ENCODE measurements at places on chromosomes 11 and 22.
A peak's percentile ranks its signal among the peaks of the same experiment; 100 is the strongest.

GRCh38 chr11:111878385-111878848 lies 548 bp downstream of the FDXACB1 start:
- peak; percentile 40 for DNase-seq

DNA sequence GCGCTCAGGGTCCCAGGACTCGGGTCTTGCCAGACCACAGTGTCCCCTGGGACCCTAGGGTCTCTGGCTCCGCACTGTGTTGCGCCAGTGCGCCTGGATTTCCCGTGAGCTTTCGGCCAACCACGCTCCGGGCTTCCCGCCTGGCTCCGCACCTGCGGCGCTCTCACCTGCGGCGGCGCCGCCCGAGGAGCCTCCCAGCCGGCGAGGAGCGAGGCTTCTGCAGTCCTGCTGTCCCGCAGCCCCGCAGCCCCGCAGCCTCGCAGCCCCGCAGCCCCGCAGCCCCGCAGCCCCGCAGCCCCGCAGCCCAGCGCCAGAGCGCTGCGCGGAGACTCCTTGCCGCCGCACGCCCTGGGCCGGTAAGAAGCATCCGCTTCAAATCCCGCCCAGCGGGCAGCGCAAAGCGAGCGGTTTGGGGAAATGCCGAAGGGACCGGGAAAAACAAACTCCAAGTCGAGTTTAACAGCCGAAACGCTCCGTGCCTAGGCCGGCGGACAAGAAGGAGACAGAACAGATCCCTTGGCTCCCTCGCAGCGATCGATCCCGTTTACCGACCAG lies 939 bp downstream of the ALX4 start:
- DNase-seq: no peak

- no peak for DNase-seq
Observed at GRCh38 chr11:11380883-11381282, 27.8 kb upstream of the CSNK2A3 start.

GRCh38 chr22:27842201-27842600 lies 40.6 kb upstream of the MN1 start:
- no peak for DNase-seq

DNA sequence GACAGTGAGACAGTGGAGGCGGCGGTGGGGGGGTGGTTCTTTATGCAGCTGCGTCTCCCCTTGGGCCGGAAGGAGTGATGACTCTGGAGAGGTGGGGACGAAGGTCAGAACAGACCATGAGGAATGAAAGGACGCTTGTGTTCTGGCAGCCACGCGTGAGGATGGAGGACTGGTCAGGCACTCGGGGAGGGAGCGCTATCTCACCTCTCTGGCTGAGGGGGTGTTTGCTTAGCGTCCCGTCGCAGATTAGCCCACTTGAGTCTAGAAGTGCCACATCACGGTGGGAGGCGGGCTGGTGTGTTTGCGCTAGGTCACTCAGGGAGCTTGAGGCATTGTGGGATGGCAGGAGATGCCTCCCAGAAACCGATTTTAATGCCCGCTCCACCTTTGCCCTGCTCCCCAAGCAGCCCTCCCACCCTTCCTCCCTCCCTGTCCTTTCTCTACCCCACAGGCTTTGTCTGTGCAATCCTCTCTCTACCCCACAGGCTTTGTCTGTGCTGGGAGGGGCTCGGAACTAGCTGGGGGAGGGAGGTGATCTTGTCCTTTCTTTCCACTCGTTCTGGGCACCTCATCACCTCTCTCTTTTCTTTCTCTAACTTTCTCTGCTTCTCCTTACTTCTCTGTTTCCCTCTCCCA lies 97.8 kb downstream of the PKNOX2 start:
- no peak for DNase-seq

GRCh38 chr11:43072096-43072495 lies 239.7 kb upstream of the API5 start:
- no peak for DNase-seq

DNA sequence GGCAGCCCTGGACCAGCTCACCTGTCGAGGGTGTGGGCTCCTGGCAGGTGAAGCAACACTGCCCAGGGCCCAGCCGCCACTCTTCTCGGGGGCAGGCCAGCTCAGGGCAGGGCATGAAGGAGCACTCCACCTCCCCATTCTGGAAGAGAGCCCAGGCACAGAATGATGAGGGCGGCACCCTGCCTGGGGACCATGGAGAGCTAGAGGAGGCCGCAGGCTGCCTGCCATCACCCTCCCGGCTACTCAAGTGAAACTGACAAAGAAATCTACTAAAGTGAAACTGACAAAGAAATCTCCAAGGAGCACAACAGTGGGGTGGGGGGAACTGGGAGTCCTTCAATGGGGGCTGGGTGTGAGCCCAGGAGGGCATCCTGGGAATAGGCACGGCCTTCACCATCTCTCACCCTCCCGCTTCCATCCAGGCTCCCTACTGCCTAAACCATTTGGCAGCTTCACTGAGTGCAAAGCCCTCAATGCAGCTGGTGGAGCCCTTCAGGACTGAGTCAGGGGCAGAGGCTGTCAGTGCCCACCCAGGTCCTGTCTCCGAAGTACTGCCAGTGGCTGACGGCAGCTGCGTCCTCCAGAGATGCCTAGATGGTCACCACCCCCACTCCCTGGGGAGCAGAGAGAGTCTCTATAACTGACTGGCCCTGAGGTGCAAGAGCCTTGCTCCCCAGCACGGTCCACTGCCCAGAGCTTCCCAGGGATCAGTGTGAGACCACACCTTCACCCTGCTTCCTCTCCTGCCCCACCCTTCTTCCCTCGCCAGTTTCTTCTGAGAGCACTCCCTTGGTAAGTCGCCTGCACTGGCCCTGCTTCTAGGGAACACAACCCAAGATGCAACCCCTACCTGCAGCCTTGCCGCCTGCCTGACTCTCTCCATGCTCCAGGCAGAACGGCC lies 21.7 kb downstream of the VWCE start:
- peak; percentile 59 for DNase-seq

- no peak for DNase-seq
Observed at GRCh38 chr11:111039982-111040381, 205.5 kb upstream of the POU2AF2 start.

DNA sequence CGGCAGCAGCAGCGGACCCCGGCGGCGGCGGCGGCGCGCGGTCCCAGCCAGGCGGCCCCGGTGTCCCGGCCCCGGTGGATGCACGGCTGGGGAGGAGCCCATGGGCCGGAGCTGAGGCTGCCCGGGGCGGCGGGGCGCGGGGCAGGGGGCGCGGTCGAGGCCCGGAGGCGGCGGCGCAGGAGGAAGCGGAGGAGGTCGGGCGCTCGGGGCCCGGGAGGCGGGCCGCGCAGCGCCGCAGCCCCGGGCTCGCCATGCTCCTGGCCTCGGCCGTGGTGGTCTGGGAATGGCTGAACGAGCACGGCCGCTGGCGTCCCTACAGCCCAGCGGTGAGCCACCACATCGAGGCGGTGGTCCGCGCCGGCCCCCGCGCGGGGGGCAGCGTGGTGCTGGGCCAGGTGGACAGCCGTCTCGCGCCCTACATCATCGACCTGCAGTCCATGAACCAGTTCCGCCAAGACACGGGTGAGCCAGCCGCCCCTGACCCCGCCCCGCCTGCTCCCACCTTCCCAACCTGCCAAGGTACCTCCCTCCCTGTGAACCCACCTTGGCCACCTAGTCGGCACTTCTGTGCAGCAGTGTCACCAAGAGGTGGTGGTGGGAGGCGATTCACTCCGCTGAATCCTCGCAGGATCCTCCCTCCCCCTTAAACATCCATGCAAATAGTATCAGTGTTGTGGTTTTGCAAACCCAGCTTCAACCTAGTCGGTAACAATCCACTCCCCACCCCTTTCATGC lies 580 bp downstream of the DTX4 start:
- DNase-seq: no peak

GRCh38 chr11:44094260-44094868 lies 1.1 kb upstream of the EXT2 start:
- DNase-seq: peak; percentile 89

GRCh38 chr22:50505776-50506610 lies 1.5 kb downstream of the LMF2 start:
- no peak for DNase-seq

DNA sequence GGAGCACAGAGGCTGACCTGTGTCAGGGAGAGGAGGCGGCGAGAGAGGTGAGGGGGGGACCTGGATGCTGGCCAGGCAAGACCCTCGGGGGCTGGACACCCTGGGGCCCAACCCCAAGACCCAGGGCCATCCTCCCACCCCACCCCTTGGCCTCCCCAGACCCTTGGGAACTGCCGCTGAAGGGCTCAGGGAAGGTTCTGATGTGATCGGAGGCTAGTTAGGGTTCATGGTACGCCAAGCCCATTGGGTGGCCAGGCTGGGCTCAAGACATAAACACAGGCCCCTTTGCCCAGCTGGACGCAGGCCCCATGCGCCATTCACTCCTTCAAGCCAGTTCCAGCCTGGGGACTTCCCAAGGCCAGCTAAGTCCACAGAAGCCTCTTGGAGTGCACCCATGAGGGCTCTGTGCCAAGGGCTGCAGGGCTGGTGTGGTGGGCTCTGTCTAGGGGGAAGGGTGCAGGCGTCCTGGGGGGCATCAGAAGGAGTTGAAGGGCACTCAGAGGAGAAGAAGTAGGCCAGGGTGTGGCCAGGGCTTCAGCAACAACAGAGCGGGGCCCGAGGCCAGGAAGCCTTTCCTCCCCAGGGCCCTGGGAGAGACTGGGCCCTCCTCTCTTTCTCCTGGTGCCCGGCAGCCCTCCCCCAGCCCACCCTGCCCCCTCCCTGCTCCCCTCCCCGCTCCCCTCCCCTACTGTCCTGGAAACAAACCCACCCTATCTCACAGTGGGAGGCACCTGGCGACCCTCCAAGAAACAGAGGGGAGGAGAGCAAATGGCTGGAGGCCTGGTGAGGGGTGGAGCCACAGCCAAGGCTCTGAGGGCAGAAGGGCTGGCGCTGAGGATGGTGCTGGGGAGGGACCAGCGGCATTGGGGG lies 12.9 kb downstream of the TSPAN32 start:
- DNase-seq: peak; percentile 96

DNA sequence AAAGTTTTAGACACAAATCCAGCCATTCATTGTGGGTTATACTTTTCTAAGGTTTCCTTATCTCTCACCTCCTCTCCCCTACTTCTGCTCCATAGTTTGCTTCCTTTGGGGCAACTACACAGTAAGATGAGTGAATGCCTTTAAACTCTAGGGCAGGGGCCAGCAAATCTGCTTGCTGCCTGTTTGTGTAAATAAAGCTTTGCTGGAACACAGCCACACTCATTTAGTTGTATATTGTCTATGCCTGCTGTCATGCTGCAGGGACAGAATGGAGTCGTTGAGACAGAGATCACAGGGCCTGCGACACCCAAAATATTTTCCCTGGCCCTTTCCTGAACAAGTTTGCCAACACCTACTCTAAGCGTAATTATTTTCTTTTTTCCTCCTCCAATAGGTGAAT lies 58.7 kb downstream of the TECTA start:
- DNase-seq: no peak

DNA sequence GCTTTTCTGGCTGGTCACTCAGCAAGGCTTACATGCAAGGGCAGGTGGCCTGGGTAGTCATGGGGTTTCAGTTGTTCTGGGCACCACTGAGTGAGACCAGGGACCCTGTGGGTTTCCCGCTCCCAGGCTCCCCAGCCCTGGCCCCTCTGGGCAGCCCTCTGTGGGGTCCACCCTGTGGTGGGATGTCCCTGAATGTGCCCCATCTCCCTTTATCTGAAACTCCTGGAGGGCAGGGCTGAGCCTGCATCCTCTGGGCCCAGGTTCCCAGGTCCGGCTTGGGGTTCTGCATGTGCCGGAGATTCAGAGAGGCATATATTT lies 1041.0 kb downstream of the BRD1 start:
- no peak for DNase-seq

DNA sequence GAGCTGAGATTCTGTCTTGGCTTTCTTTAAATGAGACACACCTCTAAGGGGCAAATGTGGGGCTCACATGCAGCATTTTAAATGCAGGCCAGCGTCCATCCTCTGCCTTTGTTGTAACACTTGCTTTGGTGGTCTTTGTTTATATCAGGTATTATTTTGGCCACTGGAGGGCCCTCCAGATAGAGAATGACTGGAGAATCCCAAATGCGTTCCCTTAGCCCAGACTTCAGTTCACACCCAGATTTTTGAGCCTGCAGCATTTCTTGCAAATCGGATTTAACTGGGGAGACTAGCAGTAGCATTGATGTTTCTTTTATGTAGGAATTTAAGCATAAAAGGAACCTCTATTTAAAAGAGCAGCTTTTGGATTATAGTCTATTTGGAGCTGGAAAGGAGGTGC lies 200.2 kb upstream of the SORL1-AS1 start:
- peak; percentile 57 for DNase-seq

- DNase-seq: no peak
Observed at GRCh38 chr11:105372206-105372605, 232.6 kb upstream of the CARD18 start.

DNA sequence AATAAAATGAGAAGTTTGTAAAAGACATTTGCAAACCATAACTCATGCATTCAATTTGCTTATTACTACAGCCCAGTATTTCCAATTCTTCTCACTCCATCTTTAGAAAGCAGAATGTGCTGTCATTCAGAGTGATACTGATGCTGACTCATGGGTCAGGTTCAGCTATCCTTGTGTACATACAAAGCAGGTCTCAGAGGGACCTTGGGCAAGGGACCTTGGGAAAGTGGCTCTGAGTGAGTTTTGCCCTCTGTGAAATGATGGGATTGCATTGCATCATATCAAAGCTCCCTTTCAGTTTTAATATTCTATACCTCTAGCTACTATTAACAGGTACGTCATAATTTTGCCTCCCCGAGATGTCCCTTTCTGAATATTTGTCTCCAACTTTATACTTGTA lies 848.7 kb downstream of the OPCML start:
- no peak for DNase-seq

GRCh38 chr11:76783896-76784813 lies 999 bp downstream of the TSKU start:
- peak; percentile 77 for DNase-seq

DNA sequence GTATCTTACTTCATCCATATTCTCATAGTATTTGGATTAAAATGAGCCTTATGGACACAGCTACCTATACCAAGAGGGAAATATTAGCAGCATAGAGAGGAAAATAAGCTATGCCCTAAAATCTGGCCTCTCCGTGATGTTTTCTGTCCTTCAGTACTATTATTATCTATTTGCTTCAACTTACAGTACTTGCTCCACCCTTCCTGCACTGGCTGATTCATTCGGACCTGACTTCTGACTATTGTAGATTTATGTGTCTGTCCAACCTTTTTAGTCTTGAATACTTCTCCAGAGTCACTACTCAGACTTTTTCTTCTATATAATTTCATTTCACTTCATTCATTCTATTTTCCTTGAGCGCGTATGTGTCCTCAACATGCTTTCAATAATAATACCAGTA lies 45.1 kb upstream of the SESN3 start:
- peak; percentile 30 for DNase-seq

DNA sequence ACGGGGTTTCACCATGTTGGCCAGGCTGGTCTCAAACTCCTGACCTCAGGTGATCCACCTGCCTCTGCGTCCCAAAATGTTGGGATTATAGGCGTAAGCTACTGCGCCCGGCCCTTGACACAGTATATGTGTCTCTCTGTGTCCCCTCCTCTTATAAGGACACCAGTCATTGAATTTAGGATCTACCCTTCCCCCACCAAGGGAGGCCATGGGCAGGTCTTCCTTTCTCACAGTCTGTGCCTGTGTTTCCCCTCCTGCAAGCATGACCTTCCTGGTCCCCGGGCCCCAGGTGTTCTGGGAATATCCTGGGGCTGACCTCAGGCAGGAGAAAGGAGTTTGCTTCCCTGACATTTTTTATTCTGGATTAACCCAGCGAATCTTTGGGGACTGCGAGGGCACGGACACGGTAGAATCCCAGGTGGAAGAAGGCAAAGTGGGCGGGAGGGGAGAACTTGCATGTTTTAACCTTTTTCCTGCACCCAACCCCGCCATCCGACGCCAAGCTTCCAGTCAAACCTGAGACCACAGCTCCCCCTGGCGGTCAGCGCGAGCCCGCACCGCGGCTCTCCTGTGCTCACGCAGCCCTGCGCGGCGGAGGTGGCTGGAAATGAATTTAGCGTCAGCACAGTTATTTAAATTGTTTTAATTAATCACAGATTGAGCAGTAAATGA lies 42.1 kb upstream of the ISX start:
- peak; percentile 4 for DNase-seq

Measured in fibroblast of the aortic adventitia (primary cell).